ENCODE measurements at places on chromosomes 2 and 18.

GRCh38 chr2:55957142-55957541, 33.6 kb upstream of the EFEMP1 start:
- no peak for DNase-seq

DNA sequence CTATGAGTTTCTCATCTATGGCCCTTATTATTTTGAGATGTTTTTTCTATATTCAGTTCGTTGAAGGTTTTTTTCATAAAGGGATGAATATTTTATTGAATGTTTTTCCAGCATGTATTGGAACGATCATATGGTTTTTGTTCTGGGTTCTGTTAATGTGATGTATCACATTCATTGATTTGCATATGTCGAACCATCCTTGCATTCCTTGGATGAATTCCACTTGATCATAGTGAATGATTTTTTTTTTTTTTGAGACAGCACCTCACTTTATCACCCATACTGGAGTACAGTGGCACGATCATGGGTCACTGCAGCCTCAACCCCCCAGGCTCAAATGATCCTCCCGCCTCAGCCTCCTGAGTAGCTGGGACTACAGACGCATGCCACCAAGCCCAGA, 5.5 kb upstream of the NEMP2 start:
- no peak for DNase-seq

- DNase-seq, result no peak
Observed at GRCh38 chr2:195570329-195570728, 86.7 kb upstream of the SLC39A10 start.

- no peak for DNase-seq
Observed at GRCh38 chr2:215460682-215461382, 25.0 kb upstream of the FN1 start.

DNA sequence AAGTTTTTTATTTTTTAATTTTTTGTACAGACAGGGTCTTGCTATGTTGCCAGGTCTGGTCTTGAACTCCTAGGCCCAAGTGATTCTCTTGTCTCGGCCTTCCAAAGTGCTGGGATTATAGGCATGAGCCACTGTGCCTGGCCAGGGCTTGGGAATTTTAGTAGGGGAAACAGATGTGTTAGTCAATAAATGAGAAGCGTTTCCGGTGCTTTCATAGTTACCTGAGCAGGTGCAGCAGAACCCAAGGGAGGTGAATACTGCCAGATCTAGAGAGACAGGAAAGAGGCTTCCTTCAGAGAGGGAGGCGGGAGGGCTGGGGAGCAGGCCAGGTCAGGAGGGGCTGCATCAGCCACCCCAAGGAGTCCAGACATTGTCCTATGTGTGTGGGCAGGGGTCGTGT, 30.5 kb upstream of the IMPA2 start:
- DNase-seq, result no peak

DNA sequence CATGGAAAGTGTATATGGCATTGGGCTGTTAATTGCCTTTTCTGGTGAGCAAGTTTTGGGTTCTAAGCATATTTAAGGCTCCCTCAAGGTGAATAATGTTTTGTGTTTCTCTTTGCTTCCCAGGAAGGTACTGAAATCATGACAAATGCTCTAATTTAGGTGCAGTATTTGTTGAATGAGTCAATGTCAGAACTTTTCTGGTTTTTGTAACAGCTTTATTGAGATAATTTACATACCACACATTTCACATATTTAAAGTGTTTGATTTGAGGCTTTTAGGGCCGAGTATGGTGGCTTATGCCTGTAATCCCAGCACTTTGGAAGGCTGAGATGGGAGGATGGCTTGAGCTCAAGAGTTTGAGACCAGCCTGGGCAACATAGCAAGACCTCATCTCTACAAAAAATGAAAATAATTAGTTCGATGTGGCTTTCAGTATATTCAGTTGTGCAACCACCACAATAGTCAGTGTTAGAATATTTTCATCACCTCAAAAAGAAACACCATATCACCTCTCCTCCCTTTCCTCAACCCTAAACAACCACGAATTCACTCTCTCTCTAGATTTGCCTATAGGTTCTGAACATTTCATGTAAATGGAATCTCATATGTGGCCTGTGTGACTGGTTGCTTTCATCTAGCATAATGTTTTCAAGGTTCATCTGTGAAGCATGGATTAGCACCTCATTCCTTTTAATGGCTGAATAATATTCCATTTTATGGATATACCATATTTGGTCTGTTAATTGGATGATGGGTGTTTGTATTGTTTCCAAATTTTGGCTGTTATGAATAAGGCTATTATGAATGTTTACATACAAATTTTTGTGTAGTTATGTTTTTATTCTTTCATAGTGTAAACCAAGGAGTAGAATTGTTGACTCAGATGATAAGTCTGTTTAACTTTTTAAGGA, 54.9 kb downstream of the MGAT5 start:
- DNase-seq, result no peak

DNA sequence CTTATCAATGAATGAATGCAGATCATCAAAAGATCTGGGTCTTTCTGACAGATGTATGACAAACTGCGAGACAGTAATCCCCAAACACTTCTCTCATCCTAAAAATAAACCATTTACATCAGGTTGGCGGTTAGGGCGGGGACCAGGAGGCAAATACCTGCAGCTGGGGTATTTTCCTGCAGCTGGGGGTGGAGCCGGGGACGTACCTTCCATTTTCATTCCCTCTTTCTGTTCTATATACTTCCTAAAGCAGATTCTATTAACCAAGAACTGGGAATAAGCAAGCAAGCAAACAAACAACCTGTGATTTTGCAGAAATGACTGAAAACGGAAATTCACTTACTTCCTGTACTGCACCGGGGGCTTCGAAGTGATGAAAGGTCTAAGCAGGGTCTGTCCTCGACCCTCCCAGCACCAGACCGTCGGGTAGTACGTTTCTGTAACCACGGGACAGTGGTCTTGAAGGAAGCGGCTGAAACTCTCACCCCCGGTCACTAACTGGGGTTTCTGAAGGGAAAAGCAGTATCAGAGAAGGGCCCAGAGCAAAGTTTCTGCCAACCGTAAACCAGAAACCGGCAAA, 1.2 kb downstream of the ABHD3 start:
- no peak for DNase-seq

DNA sequence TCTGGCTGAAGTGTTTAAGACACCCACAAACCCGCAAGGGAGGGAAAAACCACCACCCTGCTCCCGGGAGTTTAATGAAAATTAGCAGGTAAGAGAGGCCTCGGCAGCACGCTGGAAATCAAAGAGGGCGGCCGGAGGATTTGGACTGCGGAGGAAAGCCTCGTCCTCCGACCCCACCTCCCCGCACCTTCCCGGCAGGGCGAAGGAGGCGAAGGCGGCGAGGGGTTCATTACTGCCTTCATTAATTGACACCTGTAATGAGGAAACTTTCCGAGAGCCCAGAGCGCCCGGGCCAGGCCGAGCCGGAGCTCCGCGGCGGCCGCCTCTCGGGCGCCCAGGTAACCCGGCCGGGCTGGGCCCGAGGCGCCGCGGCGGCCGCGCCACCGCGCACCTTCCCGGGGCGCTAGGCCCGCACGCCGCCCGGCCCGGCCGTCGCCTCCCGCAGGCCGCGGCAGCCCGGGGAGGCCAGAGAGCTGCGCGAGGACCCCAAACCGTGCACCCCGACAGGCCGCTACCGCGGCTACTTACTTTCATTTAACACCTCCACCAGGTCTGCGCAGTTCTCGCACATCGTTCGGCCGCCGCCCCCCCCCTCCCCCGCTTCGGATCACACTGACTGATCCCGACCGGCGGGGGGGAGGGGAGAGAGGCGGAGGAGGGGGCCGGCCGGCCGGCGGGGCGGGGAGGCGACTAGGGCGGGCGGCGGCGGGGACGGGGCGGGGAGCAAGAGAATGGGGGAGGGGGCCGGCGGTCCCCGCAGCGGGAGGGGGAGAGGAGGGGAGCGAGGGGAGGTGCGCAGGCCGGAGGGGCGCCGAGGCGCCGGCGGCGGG, 550 bp downstream of the USP34 start:
- peak; percentile 26 for DNase-seq

DNA sequence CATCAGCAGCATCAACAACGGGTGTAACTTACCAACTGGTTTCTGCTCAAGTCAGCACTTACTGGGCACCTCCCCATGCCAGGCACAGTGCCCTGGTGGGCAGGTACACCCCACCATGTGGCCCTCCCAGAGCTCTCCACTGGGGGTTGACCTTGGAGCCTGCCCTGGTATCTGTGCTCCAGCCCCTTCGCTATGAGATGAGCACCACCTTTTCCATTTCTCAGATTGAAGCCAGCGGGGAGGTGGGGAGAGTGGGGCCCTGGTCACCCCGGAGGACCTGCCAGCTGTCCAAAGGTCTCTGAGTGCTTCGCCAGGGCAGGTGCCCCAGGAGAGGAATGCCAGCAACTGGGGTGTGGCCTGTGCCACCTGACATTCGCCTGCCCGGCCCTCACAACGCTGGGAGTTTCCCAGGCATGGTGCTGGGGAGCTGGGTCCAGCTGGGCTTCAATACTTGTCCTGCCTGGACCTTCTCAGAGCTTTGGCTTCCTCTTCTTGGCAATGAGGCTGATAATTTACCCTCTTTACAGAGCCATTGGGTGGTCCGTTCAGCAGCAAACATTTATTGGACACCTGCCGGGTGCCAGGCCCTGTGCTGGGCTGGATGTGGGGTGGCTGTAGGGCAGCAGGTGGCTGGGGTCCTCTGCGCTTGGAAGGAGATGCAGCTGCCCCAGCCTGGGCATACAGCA, 5.9 kb upstream of the ZAP70 start:
- no peak for DNase-seq

DNA sequence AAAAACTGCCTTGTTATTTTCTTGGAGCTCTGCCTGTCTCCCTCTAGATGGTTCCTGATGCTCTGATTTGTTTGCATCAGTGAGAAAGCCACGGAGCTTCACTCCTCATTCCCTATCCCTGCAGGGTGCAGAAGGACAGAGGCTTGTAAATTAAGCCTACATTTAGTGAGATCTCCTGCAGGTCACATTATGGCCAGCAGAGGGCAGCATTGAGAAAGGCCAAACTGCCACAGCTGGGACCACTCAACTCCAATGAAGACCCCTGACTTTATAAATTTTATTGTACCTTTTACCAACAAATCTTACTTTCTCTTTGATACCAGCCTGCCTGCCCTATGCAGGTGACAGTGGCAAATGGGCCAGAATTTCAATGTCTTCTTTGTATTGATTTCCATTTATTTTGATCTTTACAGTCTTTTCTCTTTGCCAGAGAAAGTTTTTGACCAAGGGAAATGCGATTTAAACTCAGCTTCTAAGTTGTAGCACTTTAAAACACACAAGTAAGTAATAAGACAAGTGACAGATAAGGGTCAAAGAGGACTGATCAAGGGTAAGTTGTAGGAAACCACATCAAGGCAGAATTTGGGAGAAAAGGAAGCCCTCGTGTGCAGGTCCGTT, 1029.1 kb upstream of the KLHL29 start:
- no peak for DNase-seq

GRCh38 chr18:44828080-44828479, 147.4 kb downstream of the SETBP1 start:
- DNase-seq, result no peak

DNA sequence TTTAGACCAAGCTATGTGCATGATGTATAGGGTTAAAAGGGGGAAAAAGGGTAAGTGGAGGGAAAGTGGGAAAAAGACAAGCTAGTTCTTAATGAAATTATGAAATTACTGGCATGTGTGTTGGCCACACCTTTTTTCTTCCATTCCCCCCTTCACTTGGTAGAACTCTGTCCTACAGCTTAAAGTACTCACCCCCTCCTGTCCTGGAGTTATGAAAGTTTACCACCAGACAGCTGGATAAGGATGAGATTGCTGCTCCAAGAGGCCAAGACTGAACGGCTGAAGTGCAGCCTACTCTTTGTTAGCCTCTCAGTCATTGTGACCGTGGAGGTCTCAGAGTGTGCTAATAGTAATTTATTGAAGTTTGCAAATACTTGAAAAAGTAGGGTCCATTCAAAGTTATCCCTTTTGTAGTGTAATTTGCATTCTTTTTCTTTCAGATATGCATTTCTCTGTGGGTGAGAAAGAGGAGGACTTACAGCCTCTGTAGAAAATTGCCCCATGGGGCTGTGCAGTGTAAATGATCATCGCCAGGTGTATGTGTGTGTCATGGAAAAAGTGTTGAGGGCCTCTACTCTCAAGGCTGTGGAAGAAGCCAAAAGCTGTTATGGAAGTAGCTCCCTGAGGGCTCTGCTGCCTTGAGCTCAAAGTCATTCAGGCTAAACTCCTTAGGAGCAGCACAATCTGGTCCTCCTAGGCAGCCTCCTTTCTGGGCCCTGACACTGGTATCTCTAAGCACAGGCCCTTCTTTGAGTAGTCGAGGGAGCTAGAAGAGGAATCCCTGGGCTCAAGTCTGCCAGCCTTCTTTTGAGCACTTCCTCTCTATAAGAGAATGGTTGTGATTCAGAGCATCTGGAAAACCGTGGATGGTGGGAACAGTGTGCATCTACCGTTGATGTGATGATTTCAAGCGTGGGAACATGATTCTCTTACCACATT, 46.2 kb downstream of the LHCGR start:
- no peak for DNase-seq

DNA sequence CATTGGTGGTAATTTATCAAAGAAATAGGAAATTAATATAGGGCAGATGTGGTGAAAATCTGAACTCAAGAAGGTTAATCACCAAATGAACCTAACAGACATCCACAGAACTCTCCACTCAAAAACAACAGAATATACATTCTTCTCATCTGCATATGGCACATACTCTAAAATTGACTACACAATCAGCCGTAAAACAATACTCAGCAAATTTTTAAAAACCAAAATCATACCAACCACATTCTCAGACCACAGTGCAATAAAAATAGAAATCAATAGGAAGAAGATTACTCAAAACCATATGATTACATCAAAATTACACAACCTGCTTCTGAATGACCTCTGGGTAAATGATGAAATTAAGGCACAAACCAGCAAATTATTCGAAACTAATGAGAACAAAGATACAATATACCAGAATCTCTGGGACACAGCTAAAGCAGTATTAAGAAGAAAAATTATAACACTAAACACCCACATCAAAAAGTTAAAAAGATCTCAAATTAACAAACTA, 31.0 kb downstream of the RBM43 start:
- no peak for DNase-seq

DNA sequence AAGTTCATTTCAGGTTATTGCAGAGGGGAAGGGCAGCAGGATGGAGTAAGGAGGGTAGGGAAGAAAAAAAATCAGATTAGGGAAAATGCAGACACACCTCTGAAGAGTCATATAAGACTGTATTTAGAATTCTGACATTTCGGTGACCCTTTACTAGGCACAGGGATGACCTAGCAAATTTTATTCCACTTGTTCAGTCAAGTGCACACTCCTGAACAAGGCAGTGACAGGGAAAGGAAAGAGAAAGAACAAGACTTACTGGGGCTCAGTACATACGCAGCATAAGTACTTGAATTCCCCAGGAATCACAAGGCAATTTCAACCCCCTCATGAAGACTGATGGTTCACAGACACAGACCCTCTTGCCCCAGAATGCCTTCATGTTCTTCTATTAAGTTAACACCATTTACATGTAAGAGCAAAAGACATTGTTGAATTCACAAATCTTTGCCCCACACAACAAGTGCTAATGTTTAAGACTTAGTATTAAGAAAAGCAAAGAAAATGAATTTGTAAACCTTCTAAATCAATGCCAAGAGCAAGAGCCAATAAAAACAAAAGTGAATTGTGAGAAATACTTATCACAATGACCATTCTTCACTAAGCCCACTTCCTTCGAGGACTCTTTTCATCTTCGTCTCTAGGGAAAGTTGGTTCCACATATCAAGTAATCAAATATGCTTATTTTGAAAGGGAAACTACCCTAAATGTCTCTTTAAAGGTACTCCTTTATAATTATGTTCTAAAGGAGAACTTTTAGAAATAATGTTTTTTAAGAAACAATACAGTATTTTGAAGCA, 47.0 kb downstream of the COBLL1 start:
- no peak for DNase-seq

Data from cortex of kidney (tissue), 1 donor.